ENCODE measurements at places on chromosomes 7 and 10.

- DNase-seq: no peak
Observed at GRCh38 chr7:122067077-122067476, 77.0 kb downstream of the AASS start.

DNA sequence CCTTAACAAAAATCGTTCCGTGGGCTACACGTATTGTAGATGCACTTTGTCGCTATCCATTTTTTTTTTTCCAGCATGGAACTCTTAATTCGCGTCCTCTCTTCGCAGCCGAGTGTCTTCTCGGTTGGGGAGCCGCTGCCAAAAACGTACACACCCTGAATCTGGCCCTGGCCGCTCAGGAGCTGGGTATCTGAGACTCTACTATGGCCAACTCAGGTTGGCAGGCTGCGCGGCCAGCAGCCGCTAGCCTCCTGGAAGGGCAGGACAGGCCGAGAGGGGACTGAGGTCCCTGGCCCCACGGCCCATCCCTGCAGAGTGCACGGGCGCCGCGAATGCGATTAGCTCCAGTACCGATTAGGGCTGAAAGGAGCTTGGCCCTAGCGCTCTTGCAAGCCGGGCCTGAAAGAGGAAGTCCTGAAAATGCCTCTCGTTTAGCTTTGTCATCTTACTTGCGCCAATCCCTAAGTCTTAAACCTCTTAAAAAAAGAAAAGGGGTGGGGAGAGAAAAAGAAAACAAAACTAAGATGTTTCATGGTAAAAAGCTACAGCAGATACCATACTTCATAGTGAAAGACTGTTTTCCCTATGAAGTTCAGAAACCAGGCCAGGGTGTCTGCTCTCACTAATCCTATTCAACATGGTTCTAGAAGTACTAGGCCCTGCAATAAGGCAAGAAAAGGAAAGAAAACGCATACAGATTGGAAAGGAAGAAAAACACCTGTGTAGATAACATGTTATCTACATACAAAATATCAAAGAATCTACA, 113.2 kb upstream of the RHEB start:
- peak; percentile 16 for DNase-seq

DNA sequence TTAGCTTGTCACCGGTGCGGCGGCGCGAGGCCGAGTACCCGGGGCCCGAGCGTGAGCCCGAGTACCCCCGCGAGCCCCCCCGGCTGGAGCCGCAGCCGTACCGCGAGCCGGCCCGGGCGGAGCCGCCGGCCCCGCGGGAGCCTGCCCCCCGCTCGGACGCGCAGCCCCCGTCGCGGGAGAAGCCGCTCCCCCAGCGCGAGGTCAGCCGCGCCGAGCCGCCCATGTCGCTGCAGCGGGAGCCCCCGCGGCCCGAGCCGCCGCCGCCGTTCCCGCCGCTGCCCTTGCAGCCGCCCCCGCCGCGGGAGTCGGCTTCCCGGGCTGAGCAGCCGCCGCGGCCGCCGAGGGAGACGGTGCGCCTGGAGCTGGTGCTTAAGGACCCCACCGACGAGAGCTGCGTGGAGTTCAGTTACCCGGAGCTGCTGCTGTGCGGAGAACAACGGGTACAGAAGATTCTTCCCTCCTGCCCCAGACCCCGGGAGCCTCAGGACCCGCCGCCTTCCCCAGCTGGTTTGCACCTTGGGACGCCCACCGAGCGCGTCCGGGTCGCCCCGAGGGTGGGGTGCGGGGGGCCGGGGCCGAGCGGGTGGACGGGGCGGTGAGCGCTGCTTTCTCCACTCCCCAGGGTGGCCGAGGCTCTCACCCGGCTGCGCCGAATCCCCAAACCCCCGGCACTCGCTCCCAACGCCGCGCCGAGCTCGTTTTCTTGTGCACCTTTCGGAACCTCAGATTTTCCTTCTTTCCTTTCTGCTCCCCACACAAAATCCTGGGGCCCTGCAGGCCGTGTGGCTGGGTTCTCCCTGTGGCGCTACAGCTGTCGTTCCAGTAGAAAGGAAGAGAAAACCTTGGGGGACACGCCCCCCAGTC, 708 bp downstream of the UBN2 start:
- DNase-seq: no peak

GRCh38 chr7:132464740-132465139, 111.5 kb downstream of the PLXNA4 start:
- DNase-seq: no peak

GRCh38 chr7:6917258-6917657, 91.2 kb upstream of the CCZ1B start:
- no peak for DNase-seq

DNA sequence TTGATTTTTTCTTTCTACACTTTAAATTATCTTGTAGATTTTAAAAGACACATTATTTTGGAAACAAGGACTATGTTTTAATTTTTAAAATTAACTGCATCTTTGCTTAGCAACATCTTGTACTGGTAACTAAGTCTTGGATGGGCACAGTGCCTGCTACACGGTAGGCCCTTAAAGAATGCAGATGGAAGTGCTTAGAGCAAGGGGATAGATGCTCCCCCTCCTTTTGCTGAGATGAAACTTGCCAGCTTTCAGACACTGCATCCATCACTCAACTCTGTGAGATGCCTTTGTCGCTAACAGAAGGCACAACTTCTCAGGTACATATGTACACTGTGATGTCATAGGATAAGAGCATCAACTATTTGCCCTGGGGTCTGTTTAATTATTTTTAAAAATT, 103.9 kb downstream of the LRRC18 start:
- DNase-seq: no peak

DNA sequence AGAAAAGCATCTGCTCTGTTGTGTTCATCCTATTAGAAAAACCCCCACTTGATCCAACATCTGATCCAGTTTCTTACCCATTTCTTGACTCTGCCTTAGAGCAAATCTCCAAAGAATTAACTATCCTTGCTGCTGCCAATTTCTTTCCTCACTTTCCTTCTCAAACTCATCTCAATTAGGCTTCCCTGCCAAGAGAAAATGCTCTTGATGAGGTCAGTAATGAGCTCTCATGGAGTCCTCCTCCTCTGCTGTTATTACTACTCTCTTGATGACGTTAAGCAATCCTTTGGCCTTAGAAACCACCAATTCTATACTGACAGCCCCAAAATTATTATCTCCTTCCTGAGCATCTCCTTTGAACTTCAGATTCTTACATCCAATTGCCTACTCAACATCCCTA, 162.0 kb upstream of the FAM13C start:
- DNase-seq: no peak

- DNase-seq: no peak
Observed at GRCh38 chr7:120170834-120171233, 102.1 kb upstream of the KCND2 start.

GRCh38 chr10:100729862-100730724, 15.3 kb upstream of the PAX2 start:
- DNase-seq: no peak

DNA sequence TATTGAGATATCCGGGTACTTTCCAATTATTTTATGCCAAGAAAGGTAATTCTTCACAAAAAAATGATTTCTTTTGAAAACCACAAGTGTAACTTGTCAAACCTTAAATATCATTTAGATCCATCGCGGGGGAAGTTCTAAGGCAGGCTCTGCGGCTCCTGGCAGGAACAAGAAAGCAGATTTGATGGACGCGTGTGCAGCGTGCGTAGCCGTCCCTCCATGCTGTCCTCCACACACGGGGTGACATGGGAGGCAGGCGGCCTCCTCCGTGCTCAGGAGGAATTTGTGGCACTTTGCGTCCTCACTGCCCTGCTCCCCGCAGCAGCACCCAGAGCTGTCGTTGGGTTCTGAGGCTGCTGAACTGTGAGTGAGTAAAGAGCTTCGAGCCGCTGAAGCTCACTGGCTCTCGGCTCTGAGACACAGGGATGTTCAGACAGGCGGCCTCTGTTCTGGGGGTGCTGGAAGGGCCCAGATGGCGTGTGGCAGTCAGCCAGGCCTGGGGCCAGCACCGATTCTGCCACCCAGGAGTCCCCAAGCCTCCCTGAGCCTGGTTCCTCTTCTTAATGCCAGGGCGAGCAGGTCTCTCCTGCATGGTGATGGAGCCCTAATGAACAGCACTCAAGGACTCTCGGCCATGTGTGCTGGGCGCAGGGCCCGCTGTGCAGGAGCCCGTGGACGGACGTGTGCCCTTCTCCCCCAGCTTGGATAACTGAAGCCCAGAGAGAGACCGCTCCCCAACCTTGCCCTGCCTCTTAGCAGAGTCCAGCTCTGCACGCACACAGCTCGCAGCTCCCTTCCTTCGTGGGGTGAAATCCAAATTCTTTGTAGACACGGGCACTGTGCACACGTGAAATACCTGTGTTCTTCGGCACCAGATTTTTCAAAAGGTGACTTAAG, 185.4 kb upstream of the SHH start:
- no peak for DNase-seq

DNA sequence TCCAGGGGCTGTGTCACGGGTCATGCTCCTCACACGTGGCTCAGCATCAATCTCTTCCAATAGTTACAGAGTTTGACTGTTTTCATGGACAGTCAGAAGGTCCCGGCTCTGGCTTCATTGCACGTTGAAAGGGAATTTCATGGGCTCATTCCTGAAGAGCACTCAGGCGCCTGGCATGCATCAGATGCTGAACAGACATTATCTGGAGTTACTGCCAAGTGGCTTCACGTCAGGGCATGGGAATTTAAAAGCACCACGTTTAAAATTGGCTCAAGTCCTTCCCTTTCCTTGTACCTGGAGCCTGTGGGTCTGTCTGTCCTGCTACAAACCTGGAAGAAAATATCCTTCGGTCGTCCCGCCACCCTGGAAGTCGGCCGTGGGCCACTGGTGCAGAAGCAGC, 50.4 kb downstream of the CFAP46 start:
- no peak for DNase-seq

DNA sequence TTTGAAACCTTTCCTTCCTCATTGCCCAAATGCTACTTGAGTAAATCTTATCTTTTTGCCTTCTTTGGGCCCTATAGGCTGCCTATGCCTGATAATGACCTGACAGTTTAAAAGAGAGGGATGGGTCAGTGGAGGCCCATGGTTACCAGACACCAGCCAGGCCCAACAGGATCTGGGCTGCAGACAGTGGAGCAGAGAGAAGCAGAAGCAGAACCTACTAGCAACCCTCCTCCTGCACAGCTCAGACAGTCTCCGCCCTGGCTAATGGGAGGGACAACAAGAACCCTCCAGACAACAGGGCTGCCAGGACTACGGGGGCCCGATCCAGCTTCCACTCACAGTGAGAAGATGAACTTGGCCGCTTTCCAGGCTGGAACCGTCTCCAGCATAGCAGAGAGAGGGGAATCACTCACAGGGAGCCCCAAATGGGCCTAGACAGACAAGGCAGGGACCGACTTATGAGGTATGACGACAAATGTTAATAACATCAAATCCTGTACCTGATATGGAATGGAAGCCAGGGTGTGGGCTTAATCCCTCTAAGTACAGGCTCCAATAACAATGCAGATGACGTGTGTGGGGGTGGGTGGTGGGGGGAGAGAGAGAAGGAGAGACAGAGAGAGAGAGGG, 31.7 kb upstream of the DGKI start:
- DNase-seq: peak; percentile 11

- DNase-seq: no peak
Observed at GRCh38 chr10:43461950-43462349, 25.0 kb downstream of the ZNF487 start.

DNA sequence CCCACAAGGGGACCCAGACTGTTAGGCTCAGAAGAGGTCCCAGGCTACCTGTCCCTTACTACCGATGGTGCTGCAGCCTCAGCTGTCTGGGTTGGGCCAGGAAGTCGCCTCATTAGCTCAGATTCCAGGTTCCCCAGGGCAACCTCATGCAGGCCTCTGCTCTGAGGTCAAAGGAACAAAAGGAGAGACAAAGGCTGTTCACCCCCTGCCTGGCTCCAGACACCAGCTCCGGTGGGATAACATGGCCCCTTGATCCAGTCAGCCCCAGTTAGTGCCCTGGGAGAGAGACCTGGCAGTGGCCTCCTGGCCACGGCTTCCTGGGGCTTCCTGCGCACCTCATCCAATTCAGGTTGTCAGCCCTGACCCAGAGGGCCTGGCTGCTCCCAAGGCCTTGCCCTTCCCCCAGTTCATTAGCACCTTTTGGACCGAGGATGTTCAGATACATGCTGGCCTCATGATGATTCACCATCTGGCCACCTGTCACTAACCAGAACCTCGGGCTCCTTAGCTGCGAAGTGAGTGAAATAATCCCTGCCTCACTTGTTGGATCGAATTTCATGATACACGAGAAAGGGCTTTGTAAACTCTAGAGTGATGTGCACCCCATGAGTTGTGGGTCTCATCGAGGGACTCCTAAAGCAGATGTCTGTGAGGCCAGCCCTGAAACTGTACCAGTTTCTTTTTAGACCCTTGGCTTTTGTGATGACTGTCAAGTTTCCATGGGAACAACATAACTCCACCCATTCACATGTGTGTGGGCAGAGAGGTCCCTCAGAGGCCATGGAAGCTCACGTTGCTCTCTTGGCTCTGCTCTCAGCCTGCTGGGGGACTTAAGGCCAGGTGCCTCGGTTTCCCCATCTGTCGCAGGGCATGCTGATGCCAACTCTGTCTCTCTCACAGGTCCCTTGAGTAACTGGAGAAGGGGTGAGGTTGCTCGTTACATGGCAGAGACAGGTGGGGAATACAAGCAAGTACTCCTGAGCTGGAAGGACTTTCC, 79.5 kb upstream of the PCBD1 start:
- DNase-seq: no peak

DNA sequence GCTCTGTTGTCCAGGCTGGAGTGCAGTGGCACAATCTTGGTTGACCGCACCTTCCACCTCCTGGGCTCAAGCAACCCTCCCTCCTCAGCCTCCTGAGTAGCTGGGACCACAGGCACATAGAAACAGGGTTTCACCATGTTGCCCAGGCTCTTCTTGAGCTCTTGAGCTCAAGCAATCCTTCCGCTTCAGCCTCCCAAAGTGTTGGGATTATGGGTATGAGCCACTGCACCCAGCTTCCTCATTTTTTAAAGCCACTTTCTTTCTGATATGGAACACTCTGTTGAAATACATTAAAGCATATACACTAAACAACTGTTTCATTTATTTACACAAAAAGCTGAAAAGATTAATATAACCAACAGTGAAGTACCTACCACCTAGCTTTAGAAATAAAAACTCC, 117.2 kb downstream of the CLEC2L start:
- DNase-seq: no peak

GRCh38 chr10:48758411-48758810, 73.7 kb downstream of the WDFY4 start:
- DNase-seq: no peak

GRCh38 chr7:11413901-11414300, 418.1 kb downstream of the THSD7A start:
- DNase-seq: no peak

GRCh38 chr10:34433241-34434076, 381.6 kb downstream of the PARD3 start:
- DNase-seq: no peak

- DNase-seq: no peak
Observed at GRCh38 chr10:35421553-35422178, 85.4 kb downstream of the CCNY start.

DNA sequence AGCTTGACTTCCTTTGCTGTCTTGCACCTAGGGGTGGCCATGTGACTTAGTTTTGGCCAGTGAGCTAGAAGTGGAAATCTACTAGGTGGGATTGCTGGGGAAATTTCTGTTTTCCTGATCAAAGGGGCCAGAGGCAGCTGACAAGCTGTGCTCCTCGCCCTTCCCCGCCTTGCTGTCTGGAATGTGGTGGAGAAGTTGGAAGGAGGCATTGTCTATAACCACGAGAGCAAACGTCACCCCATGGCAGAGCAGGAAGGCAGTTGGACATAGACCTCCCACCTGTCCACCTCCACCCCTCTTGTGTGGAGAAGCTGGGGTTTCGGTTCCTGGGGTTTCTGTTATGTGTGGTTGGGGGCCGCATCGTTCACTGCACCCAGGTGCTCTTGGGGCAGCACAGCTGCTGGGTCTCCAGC, 7.3 kb downstream of the SFRP5 start:
- no peak for DNase-seq

GRCh38 chr7:70321016-70321590, 722.8 kb downstream of the AUTS2 start:
- DNase-seq: no peak
